ENCODE measurements at places on chromosomes 12 and 14. TPM values are rescaled to one million over a fixed set of nuclear protein-coding genes. Genes with fewer than 3 reads are reported as not detected.

The RTN1 gene
- 18.2 TPM for total RNA-seq

The PRIMA1 gene
- 3.0 TPM for total RNA-seq

The ADGRD1 gene
- 108 TPM for total RNA-seq

DNA sequence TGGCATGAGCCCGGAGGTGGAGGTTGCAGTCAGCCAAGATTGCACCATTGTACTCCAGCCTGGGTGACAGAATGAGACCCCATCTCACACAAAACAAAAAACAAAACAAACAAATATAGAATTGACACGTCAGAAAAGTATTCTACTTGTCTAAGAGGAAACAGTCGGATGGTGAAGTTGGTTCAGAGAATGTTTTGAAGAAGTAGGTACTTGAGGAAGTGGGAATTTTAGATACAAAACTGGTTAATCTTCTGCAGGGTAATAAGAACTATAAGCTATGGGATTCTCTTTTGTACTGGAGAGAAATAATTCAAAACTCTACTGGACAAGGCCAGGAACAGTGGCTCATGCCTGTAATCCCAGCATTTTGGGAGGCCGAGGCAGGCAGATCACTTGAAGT lies 14.6 kb upstream of the TCTN1 start:
- no peak for DNase-seq

- no peak for DNase-seq
Observed at GRCh38 chr14:55133416-55133815, 4.4 kb downstream of the LGALS3 start.

DNA sequence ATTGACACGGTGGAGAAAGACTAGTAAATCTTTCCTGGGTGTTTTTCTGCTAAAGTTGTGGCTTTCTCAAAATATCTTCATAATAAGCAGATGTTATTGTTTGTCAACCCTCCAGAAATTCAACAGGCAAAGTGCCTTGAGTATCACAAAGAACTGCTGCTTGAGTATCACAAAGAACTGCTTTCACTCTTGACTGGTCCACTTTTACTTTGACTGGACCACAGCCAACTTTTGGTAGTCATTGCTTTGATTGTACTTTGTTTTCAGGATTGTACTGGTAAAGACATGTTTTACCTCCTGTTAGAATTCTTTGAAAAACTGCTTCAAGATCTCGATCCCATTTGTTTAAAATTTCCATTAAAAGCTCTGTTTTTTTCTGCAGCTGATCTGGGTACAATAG lies 62.6 kb downstream of the PDZRN4 start:
- no peak for DNase-seq

DNA sequence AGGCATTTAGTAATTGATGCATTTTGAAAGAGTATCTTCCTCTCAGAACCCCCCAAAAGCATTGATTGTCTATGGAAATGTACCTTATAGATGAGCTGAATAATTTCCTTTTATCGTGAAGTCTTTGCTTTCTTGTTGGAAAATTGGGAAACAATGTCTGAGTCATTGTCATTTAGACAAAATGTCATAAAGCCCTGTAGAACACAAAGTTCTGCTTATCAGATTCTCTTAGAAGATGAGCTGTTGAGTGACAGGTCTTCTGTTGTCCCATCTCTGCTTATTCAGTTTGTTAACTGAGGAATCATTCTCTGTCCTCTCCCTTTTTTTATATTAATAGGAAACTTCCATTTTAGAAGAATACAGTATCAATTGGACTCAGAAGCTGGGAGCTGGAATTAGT lies 22.9 kb downstream of the MAPKAPK5 start:
- DNase-seq = no peak

GRCh38 chr12:52837781-52838608 lies 3.9 kb upstream of the KRT79 start:
- no peak for DNase-seq

- DNase-seq = no peak
Observed at GRCh38 chr14:53742233-53742620, 214.4 kb downstream of the BMP4 start.

DNA sequence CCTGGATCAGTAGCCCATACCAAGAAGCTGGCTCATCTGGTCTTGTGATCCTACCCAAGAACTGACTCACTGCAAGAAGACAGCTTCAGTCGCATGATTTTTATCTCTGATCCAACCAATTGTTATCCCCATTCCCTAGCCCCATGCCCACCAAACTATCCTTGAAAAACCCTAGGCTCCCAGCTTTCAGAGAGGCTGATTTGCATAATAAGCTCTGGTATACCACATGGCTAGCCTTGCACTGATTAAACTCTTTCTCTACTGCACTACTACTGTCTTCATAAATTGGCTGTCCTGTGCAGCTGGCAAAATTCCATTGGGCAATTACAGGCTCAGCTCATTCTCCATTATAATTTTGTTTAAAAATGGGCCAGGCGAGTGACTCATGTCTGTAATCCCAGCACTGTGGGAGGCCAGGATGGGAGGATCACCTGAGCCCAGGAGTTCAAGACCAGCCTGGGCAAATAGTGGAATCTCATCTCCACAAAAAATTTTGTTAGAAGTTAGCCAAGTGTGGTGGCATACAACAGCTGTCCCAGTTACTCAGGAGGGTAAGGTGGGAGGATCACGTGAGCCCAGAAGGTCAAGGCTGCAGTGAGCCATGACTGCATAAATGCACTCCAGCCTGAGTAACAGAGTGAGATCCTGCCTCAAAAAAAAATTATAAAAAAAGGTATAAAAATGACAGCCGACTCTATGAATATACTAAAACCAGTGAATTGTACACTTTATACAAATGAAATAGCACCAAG lies 76.7 kb upstream of the EIF5 start:
- no peak for DNase-seq

DNA sequence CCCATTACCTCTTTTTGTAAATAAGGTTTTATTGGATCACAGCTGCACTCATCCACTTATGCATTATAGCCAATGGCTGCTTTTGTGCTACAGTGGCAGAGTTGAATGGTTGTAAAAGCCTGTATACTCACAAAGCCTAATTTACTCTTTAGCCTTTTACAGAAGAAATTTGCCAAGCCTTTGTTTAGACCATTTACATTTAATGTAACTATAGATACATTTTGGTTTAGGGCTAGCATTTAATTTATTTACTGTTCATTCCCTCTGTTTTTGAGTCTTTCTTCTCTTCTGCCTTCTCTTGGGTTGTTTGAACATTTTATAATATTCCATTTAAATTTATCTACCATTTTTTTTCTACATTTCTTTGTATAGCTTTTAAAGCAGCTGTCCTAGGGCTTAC lies 217.1 kb upstream of the AMIGO2 start:
- no peak for DNase-seq

- no peak for DNase-seq
Observed at GRCh38 chr12:124678421-124678893, 111.0 kb upstream of the NCOR2 start.

DNA sequence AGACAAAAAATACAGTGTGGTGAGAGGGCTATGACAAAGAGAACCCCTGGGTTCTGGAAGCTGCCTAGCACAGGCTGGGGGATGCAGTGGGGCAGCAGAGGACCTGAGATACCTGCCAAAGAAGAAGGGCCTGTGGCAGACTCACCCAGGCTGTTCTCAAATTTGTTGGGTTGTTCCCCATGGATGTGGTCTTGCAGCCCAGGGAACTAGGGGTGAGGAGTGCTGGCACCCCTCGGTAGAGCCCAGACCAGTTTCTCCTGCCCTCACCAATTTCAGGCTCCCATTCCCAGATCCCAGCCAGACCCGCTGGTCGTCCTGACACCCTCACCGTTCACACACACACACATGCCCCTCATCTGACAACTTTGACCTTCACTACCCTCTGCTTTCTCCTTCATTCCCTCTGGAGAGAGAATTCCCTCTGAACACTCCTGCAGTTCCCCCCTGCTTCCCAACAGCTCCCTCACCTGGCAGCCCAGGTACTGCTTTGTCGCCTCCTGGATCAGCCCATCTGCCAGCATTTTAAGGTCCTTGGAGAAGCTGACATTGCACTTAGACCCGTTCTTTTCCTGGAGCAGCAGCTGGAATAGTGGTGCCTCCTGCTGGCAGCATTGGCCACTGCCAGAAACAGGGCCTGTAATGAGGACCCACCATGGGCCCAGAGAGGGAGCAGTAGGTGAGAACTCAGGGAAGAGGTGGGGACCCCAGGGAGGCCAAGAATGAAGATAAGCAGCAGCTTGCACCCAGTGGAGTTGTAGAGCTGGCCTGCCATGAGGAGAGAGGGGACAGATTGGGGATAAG lies 5.9 kb upstream of the GDF11 start:
- peak; percentile 80 for DNase-seq

DNA sequence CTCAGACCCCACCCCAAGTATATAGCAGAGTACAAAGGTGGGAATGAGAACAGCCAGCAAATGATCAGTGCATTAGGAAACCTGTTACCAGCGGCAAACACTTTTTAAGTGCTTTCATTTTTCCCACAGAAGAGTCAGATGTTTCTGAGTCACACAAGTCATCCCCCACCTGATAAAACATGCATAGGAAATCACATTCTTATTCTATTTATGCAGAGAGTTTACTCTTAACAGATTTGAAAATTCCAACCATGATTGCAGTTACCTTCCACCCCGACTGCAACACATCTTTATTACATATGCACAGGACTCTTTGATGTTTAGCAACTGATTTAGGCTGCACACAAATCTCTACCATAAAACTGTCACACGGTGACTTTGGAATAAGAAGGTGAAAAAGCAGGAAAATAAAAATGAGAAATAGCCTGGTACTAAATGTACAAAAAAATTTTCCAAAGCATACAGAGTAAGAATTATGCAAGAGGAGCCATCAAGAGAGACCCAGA lies 236.4 kb downstream of the PAWR start:
- no peak for DNase-seq

DNA sequence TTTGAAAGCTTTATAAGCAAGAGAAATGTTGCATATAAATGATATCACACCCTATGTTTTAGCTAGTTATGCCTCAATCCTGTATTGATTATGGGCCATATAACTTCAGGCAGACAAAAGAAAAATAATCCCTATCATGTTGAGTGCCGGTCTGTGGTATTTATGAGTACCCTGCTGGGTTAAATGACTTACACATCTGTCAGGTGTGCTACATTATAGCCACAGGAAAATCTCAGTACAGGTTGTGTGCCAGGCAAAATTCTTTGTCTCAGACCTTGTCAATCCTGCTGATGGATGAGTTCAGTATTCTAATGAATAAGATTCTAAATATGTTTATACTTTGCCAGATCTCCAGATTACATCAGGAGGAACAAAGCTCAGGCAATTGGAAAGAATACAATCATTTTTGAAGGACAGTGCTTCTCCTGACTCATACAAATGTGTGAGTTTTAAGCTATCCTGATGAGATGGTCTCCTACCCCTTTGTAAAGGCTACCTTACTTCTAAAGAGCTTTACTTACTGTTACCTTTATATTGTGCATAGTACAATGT lies 109.8 kb upstream of the FOXG1 start:
- no peak for DNase-seq

- DNase-seq = no peak
Observed at GRCh38 chr14:89304972-89305703, 111.9 kb downstream of the FOXN3 start.

DNA sequence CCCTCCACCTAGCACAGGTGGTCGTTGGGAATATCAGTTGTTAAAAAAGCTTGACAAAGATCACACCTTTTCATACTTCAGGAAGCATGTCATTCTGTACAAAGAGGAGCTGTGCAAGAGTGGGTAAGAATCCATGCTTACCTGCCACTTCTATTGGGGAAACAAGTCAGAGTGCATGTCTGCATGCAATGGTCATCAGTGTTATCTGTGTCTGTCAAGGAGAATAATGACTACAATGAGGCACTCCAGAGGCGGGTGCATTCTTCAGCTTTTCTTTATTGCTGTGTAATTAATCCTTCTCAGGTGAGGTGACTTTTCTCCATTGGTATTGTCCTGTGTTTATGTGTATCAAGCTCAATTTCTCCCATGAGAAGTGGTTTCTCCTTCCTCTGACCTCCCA lies 24.4 kb downstream of the KCNA5 start:
- no peak for DNase-seq

Measured in lower lobe of right lung (tissue), 2 donors.